Stimulated activated CD8-positive, alpha-beta memory T cell treated with anti-CD3 and anti-CD28 coated beads, Interleukin-15, amount 100 ng/mL, for 24 hours (primary cell): ENCODE measurements at places on chromosomes 2 and 18.

- DNase-seq = no peak
Measured at GRCh38 chr18:79438898-79439627, 43.3 kb downstream of the NFATC1 start.

DNA sequence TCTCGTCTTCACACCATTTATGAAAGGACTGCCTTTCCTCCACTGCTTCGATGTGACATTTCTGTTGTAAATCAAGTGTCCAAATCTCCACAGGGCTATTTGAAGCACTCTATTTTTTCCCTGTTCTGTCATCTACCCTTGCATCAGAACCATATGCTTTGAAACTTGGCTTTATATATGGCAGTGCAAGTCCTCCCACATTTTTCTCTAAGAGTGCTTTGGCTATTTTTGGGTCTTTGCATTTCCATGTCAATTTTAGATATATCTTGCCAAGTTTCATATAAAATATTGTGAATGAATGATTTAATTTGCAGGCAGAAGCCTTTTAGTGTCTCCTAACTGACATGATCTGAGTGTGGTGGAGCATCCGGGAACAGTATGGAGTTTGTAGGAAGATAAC is 37.8 kb upstream of the CBLN2 start:
- no peak for DNase-seq

DNA sequence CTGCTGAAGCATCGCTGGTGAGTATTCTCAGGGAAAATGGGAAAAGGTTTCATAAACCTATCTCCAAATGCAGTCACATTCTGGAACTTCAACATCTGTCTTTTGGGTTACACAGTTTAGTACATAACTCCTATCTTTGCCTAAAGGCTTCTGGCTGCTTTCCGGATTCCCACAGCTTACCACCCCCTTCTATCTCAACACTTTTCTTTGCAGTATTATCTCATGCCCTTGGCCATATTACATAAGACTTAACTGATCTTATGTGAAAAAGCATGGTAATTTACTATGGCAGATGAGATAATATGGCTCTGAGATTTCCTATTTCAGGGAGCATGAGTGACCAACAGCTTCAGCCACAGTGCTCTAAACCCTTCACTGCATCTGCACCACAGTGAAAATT is 369.3 kb upstream of the LINC00305 start:
- no peak for DNase-seq

DNA sequence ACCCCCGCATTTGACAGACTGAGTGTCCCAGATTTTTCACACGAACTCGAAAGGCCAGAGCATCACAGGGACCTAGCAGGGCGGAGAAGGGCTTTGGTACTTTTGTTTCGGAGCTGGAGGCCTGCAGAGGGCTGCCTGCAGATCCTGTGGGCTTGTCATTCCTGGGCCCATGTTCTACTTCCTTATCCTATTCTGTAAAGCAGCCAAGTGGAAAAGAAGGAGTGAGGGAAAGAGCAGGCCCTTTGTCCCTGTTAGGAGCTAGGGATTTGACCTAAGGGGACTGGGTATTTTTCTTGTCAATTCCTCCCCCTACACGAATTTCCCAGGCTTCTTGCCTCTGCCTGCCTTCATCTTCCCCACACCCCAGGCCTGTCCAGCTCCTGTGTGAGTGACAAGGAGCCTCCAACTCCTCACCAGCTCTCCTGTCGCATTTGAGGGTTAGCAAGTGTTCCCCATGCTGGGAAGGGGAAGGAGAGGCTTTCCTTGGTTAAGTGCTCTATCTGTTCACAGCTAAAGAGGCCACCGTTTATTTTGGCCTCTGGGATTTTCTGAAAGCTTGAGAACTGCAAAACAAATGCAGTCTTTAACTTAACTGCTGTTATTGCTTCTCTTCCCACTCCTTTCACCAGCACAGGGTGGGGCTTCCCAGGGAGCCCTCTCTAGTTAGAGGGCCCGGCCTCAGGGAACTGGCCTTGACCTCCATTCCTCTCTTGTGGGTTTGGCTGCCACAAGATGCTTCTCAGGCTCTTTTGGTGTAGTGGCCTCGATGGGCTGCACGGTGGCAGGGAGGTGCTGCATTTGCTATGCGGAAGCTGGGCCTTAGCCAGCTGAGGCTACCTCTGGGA is 61.2 kb downstream of the SGPP2 start:
- DNase-seq = no peak

DNA sequence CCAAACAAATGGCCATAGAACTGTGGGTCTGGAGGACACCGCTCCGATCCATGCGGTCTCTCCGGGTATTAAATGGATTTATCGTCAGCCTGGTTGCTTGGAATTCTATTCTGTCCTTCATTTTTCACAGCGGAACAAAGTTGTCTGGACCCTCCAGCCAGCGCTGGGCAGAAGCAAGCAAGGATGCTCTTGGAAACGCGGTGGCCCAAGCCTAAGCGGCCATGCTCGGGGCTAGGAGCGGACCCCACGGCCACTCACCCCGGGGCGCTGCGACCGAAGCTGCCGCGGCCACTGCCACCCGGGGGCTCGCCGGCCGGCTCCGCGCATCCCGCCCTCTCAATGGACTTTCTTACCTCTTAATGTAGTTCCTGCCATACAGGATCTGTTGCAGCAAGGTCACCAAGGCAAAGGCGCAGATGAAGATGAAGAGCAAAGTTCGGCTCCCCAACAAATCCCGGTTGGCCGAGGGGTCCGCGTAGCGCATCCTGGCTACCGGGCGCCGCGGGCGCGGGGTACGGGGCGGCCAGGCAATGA is 761 bp downstream of the ST8SIA5 start:
- no peak for DNase-seq

DNA sequence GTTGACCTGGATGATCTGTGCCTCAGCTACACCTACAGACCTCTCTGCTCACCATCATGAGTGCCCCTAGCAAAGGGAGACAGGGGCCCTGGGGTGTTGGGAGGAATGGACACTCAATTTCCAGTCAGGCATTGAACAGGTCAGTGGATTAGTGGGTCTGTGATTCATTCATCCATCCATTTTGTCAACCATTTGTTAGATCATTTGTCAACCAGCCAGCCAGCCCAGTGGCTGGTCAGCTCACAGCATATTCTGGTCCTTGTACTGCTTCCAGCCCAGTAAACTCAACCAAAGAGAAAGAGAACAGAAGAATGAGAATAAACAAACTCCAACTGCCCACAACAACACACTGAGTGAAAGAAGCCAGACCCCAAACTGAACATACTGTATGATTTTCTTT is 4.6 kb upstream of the KLF11 start:
- no peak for DNase-seq
